Stimulated activated naive CD4-positive, alpha-beta T cell treated with Interleukin-2 at 50 U/mL for 16 hours (primary cell): ENCODE measurements at places on chromosomes 2 and 18.

- no peak for DNase-seq
Observed at GRCh38 chr2:64467096-64467843, 13.3 kb downstream of the LGALSL start.

GRCh38 chr2:95385570-95385984 lies 16.9 kb upstream of the FAHD2A start:
- no peak for DNase-seq

DNA sequence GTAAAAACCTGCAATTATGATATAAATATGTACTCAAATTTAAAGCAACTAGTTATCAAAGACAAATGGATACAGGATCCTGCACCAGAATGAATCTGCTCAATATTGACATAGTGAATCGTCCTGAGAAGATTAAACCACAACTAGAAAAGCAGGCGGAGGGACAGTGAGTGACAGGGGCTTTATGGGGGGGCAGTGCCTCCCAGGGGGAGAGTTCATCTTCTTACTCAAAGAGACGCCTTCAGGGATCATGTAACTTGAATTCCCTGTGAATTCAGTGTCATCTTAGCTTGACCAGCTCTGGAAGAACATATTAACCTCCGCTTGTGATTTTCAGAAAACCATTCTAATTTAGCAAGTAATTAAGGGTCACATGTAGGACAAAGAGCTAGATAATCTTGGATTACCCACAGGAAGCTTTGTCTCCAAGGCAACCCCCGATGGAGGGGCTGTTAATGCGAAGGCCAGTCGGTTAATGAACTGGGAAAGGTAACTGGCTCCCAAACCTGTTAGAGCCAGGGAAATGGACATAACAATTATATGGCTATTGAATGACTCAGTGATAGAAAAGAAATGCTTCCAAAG lies 17.4 kb upstream of the LMAN1 start:
- no peak for DNase-seq

- DNase-seq: no peak
Observed at GRCh38 chr2:101291973-101292372, 16.5 kb downstream of the RNF149 start.

- no peak for DNase-seq
Observed at GRCh38 chr2:142142595-142142994, 11.8 kb upstream of the LRP1B start.

GRCh38 chr2:71785516-71785981 lies 332.2 kb downstream of the DYSF start:
- DNase-seq: no peak

DNA sequence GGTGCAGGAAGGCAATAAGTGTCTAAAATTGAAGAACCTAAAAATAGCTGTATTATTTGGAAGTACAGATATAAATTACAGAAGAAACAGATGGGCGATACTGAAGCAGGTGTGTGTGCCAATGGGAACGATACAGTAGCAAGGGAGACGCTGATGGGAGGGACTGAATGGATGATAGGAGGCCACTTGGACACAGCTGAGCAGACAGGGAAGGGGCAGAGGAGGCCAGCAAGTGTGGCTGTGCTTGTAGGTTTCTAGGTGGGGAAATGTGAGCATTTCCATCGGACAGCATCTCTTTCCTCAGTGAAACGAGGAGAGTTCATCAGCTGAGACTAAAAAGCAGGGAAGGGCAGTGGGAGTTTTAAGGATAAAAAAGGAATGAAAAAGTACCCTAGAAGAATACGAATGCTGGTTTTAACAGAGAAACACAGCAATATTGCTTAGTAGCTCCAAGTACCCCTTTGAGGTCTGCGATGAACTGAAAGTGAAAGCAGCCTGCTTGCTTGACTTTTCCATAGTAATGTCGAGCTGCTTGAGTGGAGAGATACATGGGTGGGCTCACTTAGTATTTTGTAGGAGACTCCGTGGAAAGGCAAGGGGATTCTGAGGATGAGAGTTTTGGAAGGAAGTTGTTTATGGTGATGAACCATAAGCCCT lies 91.7 kb upstream of the EPC2 start:
- peak; percentile 12 for DNase-seq

GRCh38 chr18:34993289-34993688 lies 47.9 kb upstream of the MAPRE2 start:
- no peak for DNase-seq

DNA sequence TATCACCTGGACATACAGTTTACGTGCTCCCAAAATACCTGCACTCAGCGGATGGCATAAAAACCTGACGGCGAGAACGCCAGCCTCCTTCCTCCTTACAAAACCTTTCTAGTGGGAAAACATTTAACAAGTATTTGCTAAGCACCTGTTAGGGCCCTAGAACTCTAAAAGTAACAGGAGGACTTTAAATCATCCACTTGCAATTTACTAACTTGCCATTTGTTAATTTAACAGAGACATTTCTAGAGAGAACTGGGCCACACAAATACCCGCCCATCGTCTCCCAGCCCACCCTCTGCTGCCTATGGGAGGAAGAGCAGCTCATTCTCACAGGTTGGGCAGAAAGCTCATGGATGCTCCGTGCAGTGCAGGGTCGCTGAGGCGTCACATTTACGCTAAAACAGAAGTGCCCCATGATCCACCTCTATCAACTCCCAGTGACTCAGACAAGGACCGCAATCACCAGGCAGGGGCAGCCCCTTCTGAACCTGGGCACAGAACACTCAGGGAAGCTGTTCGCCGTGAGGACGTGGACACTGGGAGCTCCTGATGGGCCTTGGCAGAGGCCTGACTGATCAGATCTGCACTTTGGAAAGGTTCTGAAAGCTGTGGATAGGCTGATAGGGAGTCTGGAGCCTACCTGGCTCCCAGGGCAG lies 106.9 kb downstream of the HDAC4 start:
- peak; percentile 59 for DNase-seq

GRCh38 chr18:49013961-49014604 lies 63.3 kb upstream of the SMAD7 start:
- DNase-seq: no peak

GRCh38 chr18:56451188-56451587 lies 187.2 kb downstream of the TXNL1 start:
- no peak for DNase-seq

GRCh38 chr18:74291472-74291770 lies 342 bp downstream of the CYB5A start:
- no peak for DNase-seq
